T follicular helper cell (primary cell): ENCODE measurements at places on chromosomes 16 and 17.

GRCh38 chr16:86891631-86892030 is 313.3 kb downstream of the FOXL1 start:
- DNase-seq = no peak

GRCh38 chr17:8831234-8831849 is 32.2 kb upstream of the MFSD6L start:
- DNase-seq = no peak

- DNase-seq = peak; percentile 85
Measured at GRCh38 chr17:81119223-81120148, 45.8 kb upstream of the PVALEF start.

- no peak for DNase-seq
Measured at GRCh38 chr16:88077328-88078108, 126.3 kb downstream of the BANP start.
